ENCODE measurements at places on chromosomes 1 and 21.

- DNase-seq = peak; percentile 74
These were observed 1.0 kb downstream of the IQGAP3 start for GRCh38 chr1:156571261-156571852.

DNA sequence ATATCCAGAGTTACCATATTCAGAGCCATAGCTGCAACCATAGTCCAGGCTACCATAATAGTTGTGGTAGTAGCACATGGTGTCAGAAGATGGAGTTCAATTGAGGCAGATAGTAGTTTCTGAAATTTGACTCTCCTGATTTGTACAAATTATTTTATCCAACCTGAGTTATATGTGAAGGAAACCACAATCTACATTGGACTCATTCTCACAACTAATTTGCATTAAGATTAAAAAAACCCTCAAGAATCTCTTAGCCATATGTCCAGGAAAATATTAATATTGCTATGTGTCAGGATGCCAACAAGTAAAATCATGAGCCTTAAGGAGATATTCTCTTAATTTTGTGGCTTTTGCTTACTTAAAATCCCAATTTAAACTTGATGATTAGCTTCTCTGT, at the start of gene KRTAP22-2:
KRTAP22-2 (minus strand) TSS at position 101 of the 400 bp plus-strand sequence.
- no peak for DNase-seq

DNA sequence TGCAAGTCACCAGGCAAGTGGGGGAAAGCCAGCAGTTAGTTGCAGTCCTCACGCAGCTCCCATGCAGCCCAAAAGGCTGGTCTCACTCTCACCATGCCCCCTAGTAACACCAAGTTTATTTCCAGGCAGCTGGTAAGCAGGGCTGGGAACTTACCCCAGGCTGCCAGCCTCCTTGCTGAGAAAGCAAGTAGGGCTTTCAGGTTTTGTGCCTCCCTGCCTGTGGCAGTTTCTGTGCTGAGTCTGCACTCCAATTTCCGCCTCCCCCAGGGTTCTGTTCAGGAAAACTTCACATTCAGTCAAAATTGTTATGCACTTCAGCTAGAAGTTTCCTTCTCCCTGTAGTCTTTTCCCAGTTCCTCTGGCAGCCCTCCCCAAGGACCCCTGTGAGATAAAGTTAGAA, 102.0 kb upstream of the SGIP1 start:
- DNase-seq = no peak

GRCh38 chr1:58939666-58940370, 156.0 kb upstream of the JUN start:
- no peak for DNase-seq

- DNase-seq = no peak
These were observed 22.4 kb upstream of the EXO1 start for GRCh38 chr1:241825581-241825980.
